ENCODE measurements at places on chromosomes 11 and 22.
A peak's percentile ranks its signal among the peaks of the same experiment; 100 is the strongest.

- DNase-seq, result no peak
Observed at GRCh38 chr11:11916981-11917399, 75.2 kb downstream of the USP47 start.

DNA sequence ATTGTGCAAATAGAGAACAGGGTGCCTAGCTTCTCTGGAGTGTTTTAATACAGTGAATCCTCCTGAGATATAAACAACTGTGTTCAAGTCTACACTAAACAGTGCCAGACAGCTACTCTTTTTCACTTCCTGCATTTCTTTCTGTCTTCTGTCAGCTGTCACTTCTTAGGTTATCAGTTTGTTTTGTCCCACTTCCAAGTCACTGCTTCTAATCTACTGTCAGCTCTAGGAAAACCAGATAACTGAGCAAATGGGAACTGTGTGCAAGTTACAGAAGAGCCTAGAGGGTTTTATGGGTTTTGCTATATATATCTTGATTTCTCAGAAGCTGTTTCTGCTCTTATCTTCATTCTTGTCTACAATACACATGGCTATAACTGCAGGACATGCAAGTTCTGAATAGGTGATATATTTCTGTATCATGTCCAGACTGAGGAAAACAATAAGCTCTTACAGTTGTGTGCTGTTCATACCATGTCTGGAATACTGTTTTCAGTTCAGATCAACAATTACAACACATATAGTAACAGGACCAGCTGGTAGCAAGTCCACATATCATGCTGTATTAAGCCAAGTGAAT, 5.8 kb downstream of the PITPNB start:
- no peak for DNase-seq

- DNase-seq, result no peak
Observed at GRCh38 chr11:112364962-112365481, 104.4 kb upstream of the PLET1 start.

DNA sequence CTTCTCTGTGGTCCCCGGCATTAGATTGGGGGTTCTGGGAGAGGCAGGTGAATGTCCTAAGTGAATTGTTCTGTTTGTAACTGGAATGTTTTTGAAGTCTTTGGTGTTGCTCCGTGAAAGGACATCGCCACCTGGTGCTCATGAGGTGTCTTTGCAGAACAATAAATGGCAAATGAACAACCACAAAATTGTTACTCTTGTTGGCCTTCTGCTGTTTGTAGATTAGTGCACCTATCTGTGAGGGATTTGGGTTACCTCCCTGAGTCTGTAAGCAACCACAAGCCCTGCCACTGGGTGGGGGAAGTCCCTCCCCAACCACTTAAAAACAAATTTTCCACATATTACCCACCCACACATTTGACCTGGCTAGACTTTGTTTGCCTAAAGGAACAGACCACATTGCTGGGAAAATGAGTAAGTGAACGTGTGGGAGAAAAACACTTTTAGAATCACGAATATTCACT, 4.7 kb downstream of the MPEG1 start:
- DNase-seq, result peak; percentile 37

DNA sequence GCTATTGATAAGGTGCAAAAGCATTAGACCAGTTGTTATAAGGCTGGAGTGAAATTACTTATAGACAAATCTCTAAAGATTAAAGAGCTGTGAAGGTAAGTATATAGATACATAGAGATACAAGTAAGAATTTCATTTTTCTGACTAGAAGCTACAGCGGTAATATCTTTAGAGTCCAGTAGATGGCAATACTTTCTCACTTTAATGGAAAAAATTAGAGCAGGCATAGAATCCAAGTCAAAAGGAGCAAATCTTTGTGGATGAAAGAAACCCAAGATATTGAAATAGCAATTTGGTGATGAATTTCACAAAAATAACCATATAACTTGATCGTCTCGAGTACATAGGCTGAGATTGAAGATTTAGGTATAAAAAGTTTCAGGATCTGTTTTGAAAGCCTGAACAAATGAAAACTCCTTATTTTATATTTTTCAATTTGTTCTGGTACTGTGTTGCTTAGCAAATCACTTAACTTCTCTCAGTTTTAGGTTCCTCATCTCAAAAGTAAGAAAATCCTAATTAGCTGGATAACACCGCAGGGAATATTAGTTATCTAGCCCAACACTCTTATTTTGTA, 81.9 kb downstream of the UVRAG start:
- no peak for DNase-seq

DNA sequence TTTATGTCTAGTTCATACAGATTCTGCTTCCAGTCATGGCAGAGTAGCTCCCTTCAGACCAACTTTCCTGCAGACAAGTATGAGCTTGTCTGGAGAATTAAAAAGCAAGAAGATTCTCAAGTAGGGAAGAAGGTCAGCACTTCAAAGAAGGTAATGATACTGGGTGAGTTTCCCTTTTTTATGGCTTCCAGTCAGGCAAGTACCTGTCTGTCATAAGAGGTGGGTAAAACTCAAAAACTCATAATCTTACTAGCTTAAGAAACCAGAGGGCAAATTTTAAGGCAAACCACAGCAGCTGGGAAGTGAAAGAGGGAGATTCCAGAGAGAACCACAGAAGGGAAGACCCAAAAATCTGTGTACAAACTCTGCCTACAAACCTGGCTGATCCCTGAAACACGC, 54.2 kb downstream of the DENND5A start:
- no peak for DNase-seq

- DNase-seq, result no peak
Observed at GRCh38 chr11:47004595-47005033, 68.1 kb downstream of the CSTPP1 start.

GRCh38 chr11:105915021-105915420, 107.0 kb downstream of the MSANTD4 start:
- no peak for DNase-seq

GRCh38 chr22:23833911-23834317, 4.9 kb downstream of the DERL3 start:
- DNase-seq, result no peak

GRCh38 chr11:114057147-114057546, 2.4 kb upstream of the ZBTB16 start:
- no peak for DNase-seq

- no peak for DNase-seq
Observed at GRCh38 chr11:99987821-99988470, 699.1 kb upstream of the ARHGAP42 start.

- no peak for DNase-seq
Observed at GRCh38 chr11:133243832-133244231, 288.5 kb downstream of the OPCML start.

GRCh38 chr11:134342572-134343340, 11.0 kb downstream of the GLB1L2 start:
- no peak for DNase-seq

DNA sequence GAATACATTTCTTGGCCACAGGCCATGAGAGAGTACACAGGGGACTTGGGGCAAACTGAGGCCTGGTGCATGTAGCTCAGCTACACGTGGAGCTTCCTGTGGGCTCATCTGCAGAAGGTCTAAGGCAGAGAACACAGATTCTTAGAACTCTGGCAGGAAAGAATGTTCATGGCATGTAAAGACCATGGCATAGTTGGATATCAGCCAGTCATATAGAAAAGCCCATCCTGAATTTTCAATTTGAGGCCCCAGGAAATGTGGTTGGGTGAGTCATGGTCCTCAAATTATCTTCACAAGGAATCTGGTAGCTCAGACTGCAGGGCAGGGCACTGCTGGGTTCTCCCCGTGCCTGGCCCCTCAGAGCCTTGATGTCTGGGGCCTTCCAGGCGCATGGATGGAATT, 13.7 kb upstream of the ST3GAL4 start:
- DNase-seq, result no peak

DNA sequence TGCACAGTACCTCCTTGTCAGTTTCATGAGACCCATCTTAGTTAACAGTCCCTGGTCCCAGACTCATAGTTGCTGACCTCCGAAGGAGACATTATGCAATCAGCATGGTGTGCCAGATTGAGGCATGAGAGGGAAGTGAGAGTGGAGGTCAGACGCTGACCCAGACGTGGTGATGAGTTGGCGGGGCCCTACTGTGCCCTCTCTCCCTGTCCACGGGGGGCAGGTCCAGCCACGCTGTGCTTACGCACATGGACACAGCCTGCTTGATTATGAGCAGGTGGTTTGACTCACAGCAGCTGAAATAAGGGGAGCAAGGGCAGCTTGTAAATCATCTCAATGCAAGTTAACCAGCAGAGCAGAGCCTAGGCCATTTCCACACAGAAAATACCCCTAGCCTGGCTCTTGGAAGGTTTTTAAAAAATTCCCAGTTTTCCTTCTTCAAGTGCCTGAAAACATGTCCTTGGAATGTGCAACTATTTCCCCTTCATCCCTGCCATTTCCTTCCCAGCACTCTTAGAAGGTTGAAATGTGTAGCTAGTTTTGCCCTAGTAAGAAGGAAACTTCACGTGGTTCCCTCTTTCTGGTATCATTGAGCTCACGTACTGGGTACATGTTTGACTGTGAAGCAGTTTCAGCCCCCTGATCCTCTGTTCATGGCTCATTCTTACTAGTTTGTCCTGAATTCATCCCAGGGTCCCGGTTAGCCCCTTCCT, 122.6 kb upstream of the SORL1-AS1 start:
- DNase-seq, result no peak

DNA sequence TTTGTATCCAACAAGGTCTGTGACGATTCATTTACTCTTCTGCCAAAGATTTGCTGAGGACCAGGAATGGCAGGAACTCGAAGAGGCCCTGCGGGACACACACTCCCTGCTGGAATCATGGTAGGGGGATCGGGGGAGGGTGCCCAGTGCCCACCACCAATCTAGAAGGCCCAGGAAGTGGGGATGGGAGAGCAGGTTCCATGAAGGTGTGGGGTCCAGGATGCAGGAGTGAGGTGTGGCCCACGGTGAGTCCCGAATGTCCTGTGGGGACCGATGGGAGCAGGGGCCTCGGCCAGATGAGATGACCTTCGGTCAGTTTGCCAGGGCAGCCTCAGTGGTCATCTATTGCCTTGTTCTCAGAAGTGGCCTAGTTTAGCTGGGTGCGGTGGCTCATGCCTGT, 492.7 kb downstream of the BRD1 start:
- DNase-seq, result no peak

DNA sequence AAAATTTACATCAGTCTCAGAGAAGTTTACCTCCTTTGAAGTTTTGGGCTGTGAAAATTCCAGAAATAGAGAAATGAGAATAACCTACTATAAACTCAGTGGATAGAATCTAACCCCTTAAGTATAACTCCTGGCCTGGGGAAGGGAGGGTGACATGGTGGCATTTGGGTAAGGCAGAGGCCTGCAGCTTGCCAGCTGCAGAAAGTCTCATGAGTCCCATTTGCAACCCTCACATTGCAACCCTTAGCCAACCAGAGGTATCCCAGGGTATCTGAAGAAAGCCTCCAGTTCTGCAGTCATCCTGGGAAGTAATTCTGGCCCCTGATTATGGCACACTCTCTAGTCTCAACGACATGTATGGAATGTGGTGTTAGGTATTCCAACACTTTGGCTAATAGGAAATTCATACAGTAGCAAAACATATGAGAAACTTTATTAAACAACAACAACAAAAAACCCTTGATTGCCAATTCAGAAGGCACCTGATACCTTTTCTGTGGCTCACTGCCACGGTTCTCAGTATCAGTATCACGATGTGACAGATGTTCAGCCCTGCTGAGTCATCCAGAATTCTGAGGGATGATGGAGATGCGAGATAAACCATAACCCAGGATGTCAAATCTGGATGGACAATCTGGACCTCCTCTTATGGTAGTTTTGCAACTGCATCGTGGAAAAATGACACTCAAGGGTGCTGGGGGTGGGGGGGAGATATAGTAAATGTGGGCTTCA, 743.4 kb downstream of the NELL1 start:
- DNase-seq, result no peak

DNA sequence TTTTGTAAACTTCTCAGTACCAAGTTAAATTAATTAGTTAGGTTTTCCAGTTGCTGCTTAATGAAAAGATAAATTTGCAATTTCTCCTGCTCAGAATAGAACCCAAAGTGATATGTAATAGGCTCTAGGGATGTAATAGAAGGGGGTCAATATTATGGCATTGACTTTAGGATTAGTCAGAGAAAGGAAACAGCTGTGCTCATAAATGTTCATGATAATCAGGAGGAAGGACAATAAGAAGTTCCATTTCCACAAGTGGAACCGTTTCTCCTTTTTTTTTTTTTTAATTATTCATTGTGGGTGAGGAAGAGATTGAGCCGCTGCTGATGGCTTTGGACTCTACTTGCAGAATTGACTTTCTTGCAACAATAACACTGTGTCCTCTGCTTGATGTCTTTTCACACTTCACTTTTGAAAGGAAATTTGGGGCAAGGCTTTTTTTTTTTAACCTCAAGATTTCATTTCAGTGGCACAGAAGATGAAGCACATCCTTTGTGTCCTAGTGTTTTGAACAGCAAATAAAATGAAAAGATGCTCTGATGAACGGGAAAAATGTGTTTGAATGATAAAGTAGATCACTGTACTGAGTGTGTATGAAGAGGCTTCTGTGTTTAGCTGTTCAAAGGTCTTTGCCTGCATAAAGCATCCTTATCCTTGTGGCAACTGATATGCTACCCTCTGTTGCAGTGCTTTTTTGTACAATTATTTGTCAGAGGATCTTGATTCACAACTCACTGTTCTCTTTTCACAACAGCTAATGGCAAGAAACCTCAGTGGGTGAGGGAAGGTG, 62.4 kb downstream of the GAS2 start:
- DNase-seq, result no peak

- DNase-seq, result no peak
Observed at GRCh38 chr22:21975273-21975672, 7.3 kb downstream of the TOP3B start.

GRCh38 chr11:61609980-61610366, 29.1 kb upstream of the SYT7 start:
- DNase-seq, result no peak

GRCh38 chr11:3170044-3170755, 5.1 kb upstream of the OSBPL5 start:
- DNase-seq, result no peak

- DNase-seq, result no peak
Observed at GRCh38 chr11:90250970-90251369, 28.1 kb upstream of the CHORDC1 start.

DNA sequence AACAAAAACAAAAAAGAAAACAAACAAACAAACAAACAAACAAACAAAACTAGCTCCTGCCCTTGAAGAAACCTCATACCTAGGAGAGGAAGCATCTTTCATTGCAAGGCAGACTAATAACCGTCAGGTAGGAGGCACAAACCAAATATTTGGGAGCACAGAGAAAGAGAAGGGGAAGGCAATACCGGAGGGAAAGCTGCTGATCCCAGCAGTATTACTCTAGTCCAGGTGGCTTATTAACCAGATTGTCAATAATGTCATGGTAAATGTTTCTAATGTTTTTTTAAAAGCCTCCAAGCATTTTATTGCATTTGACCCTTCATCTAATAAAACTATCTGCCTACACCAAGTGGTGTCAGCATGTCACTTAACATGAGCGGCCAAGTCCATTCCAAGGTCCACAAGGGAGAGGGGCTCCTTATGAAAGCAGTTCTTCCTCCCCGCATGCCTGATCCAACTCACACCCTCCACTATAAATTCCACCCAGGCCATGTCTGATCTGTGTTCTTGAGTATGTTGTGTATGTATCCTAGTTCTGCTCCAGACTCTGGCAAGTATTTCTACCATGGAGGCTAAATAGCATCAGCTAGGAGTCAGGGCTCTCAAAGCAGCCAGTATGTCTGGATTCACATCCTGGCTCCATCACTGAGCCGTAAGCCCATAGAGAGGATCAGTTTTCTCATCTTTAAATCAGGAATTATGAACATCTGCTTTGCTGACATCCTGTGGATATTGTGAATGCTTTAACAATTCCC, 208.1 kb upstream of the TENM4 start:
- DNase-seq, result no peak
